ENCODE measurements at places on chromosomes 3 and 15.

- DNase-seq: peak; percentile 82
Observed at GRCh38 chr15:51759557-51760070, 8.2 kb downstream of the TMOD2 start.

DNA sequence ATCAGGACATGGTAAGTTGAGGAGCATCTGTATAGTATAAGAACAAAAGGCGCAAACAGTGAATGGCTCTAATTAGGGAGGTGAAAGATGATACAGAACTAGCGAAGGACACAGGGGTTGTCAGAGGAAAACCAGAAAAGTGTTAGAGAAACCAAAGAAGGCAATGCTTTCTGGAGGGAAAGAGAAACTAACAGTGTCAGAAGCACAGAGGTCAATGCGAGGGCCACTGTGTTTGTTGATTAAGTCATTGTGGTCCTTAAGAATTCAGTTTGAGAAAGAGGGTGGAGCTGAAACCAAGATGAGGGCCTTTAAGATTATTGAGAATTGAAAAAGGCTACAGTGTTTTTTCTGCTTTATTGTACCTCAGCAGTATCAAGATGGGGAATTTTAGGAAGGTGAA lies 28.8 kb downstream of the ATG7 start:
- peak; percentile 23 for DNase-seq

DNA sequence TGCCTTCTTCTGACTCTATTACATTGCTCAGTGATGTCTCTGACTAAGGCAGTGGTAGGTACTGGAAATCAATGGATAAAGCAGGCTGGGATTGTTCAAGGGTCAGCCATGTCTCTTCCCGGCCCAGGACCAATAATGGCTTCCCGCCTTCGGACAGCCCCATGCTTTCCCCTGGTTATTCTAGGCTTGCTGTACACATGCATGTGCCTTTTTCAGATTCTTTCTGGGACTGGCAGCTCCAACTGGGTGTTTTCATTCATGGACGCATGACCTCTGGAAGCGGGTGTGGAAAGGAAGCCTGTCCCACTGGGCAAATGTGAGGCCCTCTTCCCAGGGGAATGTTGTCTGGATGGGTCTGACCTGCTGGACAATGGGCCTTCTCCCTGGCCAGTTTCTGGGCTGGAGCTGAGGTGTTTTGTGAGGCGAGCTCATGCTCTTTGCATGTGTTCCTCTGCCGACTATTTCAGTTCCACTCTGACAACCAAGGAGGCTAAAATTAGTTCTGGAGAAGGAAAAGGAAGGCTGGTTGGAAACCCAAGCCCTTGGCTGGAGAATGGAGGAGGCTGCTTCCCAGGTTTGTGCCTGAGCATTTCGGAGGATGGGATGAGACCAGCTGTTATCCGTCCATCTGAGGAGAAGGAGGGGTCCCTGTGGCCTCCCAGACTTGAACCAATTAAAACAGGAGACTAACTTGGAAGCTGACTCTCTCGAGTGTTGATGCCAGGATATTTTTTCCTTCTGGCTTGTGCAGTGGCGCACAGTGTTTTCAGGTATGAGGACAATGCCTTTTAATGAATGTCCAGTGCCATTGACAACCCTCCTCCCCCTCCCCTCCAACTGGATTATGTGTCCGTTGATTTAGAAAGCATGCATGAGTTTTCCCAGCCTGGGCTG lies 6.9 kb downstream of the ACVR2B start:
- no peak for DNase-seq

DNA sequence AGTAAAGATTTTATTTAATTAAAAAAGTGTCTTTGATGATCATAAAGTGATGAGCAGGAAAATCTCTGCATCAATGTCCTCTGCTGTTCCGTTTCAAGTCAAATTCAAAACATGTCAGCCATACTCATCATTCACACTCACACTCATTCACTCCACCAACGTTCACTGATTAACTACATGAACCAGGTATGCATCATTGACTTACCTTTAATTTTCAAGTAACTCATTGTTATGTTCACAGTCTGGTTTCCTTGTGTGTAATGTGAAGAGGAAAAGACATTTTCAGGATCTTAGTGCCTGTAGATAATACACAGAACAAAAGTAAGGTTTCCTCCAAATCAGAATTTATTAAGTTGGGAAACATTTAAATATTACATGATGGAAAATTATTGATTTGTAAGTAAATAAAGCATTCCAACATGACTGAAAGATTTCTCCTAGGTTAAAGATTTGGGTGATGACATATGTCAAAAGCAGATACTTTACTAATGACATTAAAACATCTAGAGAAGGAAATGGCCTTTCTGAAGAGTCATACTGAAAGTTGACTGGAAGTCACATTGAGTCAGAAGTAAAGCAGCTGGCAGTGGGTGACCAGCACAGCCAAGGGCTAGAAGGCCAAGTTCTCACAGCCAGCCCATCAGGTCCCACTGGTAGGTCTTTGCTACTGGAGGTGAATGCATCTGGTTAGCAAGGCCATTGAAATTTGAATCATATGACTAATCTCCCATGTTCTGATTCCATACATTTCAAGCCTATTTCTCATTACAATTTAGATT lies 251.9 kb downstream of the CDIN1 start:
- DNase-seq: peak; percentile 55

- DNase-seq: no peak
Observed at GRCh38 chr15:70264738-70265465, 167.2 kb upstream of the TLE3 start.

GRCh38 chr3:1404270-1404962 lies 311.6 kb downstream of the CNTN6 start:
- DNase-seq: peak; percentile 92

- DNase-seq: no peak
Observed at GRCh38 chr3:52844290-52844975, 9.6 kb upstream of the MUSTN1 start.

DNA sequence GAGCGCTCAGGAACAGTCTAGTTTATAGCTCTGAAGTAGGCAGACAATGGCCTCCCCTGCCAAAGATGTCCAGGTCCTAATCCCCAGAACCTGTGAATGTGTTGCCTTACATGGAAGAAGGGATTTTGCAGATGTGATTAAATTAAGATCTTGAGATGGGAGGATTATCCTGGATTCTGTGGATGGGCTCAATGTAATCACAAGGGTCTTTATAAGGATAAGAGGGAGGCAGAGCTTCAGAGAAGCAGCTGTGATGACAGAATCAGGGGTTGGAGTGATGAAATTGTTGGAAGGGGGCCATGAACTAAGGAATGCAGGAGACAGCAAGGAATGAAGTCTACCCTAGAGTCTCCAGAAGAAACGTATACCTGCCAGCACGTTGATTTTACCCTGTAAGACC lies 14.0 kb upstream of the GK5 start:
- DNase-seq: no peak

DNA sequence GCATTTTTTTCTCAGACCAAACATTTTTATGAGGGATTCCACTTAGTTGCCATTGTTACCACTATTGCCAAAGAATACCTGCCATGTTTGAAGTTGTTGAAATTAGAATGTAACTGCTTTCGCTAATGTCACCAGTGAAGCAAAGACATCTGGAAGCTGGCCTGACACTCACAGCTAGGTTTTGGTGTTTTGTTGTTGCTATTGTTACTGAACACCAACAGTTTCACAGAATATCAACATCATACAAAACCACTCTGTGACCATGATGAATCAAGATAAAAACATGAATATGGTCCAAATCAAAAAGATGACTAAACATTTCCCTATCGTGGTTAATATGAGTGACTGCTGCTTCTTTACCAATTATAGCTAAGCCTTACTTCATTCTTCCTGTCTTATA lies 6.9 kb upstream of the CFAP20DC start:
- DNase-seq: no peak

- DNase-seq: no peak
Observed at GRCh38 chr15:89400116-89400781, 65.6 kb upstream of the POLG start.

DNA sequence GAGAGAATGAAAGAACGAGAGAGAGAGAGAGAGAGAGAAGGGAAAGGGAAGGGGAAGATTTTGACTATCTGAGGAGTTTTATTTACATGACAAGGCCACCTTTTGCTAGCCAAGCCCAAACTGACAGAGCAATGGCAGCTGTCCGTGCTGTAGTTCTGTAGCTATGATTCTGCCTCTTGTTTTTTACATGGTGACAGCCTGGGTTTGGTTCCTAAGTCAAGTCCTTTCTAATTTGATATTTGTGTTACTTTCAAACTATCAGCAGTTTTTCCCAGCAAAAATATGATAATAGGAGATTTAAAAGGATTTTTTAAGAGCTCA lies 26.3 kb upstream of the MFGE8 start:
- DNase-seq: no peak

DNA sequence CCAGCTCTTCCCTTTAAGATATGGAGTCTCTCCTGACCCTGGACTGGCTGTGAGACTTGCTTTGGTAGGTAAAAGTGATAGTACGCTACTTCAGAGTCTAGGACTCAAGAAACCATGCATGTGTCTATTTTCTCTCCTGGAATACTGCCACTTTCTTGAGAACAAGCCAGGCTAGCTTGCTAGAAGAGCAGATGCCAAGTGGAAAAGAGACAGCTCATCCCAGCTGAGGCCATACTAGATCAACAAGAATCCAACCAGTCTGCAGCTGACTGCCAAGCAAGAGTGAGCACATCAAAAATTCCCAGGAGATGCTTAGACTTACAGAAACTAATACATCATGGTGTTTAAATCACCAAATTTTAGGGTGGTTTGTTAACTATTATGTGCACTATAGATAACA lies 208.3 kb upstream of the RBMS3 start:
- no peak for DNase-seq

DNA sequence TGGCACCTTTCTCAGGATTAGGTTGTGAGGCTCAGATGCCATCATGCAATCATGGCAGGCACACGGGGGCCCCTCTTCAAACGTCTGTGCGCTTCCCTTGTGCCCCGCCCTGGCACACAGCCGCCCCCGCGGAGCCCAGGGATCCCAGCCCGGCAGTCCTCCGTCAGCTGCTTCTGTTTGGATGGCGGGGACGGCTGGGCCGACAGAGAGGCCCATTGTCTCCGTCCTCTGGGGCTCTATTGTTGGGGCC lies 849 bp upstream of the HDAC11 start:
- no peak for DNase-seq

DNA sequence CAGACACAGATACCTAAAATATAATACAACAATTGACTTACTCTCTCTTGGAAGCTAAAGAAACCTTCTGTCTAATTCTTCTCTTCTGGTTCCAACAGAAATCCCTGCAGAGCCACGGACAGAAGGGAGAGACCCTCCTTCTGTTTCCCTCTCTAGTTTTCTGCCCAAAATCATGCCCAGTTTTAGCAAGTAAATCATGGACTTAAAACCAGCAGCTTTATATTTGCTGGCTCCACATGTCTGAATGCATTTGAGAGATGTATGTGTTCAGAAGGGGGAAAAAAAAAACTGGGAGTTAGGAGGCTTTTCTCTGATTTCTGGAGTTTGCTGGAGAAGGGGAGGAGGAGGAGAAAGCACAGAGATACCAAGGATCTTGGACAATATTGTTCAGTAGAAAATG lies 147.1 kb downstream of the LSAMP start:
- no peak for DNase-seq

GRCh38 chr15:84934942-84935729 lies 46.5 kb upstream of the PDE8A start:
- DNase-seq: no peak

DNA sequence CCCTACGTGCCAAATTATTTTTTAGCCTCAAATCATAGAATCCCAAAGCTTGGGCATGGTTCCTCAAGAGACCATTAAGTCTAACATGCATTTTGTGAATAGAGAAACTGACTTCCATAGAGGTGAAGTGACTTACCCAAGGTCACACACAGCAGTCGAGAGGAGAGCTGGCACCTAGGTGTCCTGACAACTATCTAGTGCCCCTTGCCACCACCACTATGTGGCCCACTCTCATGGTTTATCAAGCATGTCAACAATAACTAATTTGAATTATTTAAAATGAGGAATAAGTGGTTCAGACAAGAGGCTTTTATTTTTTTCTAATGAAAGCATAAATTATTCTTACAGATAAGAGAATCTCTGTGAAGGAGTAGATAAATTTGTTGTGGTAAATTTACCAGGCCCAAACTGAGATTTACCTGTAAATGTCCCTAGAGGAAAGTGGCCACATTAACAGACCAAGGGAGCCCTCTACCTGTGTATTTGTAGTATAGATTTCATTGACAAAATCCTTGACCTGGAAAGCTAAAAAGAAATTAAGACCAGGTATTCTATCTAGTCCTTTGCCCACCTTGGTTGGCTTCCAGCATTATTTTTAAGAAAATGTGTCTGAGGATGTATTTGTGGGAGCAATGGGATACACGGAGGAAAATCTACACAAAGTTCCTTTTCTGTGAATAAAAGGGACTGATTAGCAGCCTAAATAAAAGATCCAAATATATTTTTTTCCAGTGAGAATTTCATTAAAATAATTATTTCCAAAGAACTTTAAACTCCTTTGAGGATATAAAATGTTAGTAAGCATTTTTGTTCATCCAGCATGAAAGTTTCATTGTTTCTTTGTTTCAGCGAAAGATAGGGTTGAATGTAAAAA lies 49.1 kb downstream of the IQCH start:
- peak; percentile 64 for DNase-seq

DNA sequence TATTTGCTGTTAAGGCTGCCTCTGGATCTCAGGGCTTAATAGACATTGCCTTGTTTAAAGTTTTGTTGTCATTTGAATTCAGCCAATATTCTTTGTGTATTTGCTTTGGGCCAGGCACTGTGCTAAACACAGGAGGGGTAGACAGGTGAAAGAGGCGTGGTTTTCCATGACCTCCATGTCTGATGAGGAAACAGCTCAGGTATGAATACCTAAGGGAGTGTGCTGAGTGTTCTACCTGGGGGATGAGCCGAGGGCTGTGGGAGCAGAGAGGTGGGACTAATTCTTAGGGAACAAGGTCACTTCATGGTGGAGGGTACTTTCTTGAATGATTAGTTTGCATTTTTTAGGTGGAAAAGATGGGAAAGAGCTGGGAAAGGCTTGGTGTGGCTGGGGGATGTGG lies 108.2 kb downstream of the THSD4 start:
- DNase-seq: no peak

DNA sequence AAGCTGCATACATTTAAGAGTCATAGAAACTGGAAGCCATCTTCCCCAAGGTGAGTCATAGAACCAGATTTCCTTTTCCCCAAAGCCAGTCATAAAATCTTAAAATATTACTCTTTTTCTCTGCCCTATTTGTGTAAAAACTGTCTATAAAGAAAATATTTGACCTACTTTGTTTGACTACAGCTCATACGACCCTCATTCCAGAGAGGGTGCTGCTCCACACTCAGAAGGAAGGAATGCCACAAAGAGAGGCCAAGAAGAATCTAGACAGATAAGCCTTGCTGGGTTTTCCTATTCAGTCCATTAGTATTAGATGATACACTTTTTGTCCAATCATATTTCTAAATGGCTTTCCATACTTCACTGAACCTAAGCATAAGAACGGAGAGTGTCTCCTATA lies 671.6 kb upstream of the SGO1 start:
- DNase-seq: no peak

GRCh38 chr3:73442152-73442551 lies 182.6 kb downstream of the PDZRN3 start:
- no peak for DNase-seq

DNA sequence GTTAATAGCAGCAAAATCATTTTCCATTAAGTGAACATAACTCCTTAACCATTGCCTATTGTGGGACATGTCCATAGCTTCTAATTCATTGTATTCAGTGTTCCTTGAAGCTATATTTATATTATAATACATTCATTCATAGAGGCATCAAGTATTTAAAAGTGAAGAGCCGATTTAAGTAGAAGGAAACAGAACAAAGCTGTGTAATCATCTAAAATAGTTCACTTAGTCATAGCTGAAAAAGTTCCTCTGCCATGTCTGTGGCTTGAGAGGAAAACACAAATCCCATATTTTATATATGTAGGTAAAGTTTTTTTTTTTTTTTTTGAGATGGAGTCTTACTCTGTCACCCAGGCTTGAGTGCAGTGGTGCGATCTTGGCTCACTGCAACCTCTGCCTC lies 54.5 kb downstream of the TMEM108 start:
- no peak for DNase-seq

GRCh38 chr3:18064586-18064985 lies 322.2 kb upstream of the TBC1D5 start:
- no peak for DNase-seq
